Right lung (tissue), 10 donors: ENCODE measurements at places on chromosomes 5 and 9. TPM values are rescaled to one million over a fixed set of nuclear protein-coding genes. Genes with fewer than 3 reads are reported as not detected.

The ZNF300 gene
- 21.0 TPM for polyA plus RNA-seq

The NDUFA8 gene
- 49.2 TPM for polyA plus RNA-seq

The FOXD4L3 gene
- not detected for polyA plus RNA-seq

The LRRC70 gene
- 9.0 TPM for polyA plus RNA-seq

The PFDN1 gene
- 116 TPM for polyA plus RNA-seq

The PPP1R2B gene
- not detected for polyA plus RNA-seq

The SH3GL2 gene
- polyA plus RNA-seq: 8.2 TPM

The FOXD4L5 gene
- polyA plus RNA-seq: 0.46 TPM

The TTLL11 gene
- 8.3 TPM for polyA plus RNA-seq

The SPINK4 gene
- polyA plus RNA-seq: not detected

The PCDHGA9 gene
- polyA plus RNA-seq: 5.5 TPM

The SIT1 gene
- 0.60 TPM for polyA plus RNA-seq

The SHOC1 gene
- polyA plus RNA-seq: 0.27 TPM

The SPINK7 gene
- polyA plus RNA-seq: 0.72 TPM

The PCDHGA8 gene
- polyA plus RNA-seq: 0.50 TPM

The TAF7 gene
- polyA plus RNA-seq: 147 TPM

The GPR150 gene
- polyA plus RNA-seq: not detected

The ZNG1A gene
- polyA plus RNA-seq: 53.4 TPM

The SLC2A8 gene
- polyA plus RNA-seq: 21.7 TPM

The STPG3 gene
- polyA plus RNA-seq: 1.1 TPM

The GPR21 gene
- 0.31 TPM for polyA plus RNA-seq

The OR1J2 gene
- not detected for polyA plus RNA-seq

The TPPP gene
- polyA plus RNA-seq: 7.3 TPM

The SV2C gene
- polyA plus RNA-seq: 0.60 TPM

The FBLL1 gene
- 0.32 TPM for polyA plus RNA-seq

The GRXCR2 gene
- not detected for polyA plus RNA-seq

The GADD45G gene
- polyA plus RNA-seq: 3.0 TPM

The CLIC3 gene
- polyA plus RNA-seq: 43.8 TPM

The FKTN gene
- 16.0 TPM for polyA plus RNA-seq

The IFNK gene
- polyA plus RNA-seq: not detected

The ADCY2 gene
- 11.9 TPM for polyA plus RNA-seq

The FAF2 gene
- 51.2 TPM for polyA plus RNA-seq

The SAPCD2 gene
- 9.4 TPM for polyA plus RNA-seq

The SEMA6A gene
- 39.8 TPM for polyA plus RNA-seq

The NRG2 gene
- polyA plus RNA-seq: 7.4 TPM

The OR2V1 gene
- polyA plus RNA-seq: not detected

The FIBCD1 gene
- polyA plus RNA-seq: 0.66 TPM

The TICAM2 gene
- polyA plus RNA-seq: 2.8 TPM

The ATOSB gene
- polyA plus RNA-seq: 15.9 TPM

The SPATA31C1 gene
- polyA plus RNA-seq: not detected

The DNAJC18 gene
- 23.6 TPM for polyA plus RNA-seq

The MAML1 gene
- 39.2 TPM for polyA plus RNA-seq

The PCDHGB2 gene
- polyA plus RNA-seq: 4.3 TPM
